ENCODE measurements at places on chromosomes 4 and X. TPM values are rescaled to one million over a fixed set of nuclear protein-coding genes. Genes with fewer than 3 reads are reported as not detected.

DNA sequence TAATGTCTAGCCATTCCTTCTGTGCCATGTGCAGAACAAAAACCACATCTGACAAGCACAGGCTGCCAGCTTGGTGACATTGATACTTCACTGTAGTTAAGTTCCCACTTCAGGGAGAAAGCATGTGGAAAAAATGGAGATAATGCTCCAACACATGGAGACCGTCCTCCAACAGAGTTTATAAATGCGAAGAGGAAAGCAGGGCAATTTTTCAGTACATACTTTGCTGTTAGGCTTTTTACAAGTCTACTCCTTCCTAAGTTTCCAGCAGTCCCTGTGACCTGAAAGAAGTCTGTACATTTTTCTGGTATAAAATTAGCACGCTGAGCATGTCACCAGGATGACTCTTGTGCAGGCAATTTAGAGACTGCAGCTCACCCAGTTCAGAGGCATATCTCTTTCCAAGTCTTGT, 766.9 kb upstream of the IGFBP7 start:
- H3K27ac ChIP-seq: no peak overlapping the region
- no peaks in the 10 kb centered on the region for H3K27me3 ChIP-seq
- no peak overlapping the region for H3K4me3 ChIP-seq
- no peaks in the 10 kb centered on the region for H3K4me1 ChIP-seq
- no peaks in the 10 kb centered on the region for H3K36me3 ChIP-seq

DNA sequence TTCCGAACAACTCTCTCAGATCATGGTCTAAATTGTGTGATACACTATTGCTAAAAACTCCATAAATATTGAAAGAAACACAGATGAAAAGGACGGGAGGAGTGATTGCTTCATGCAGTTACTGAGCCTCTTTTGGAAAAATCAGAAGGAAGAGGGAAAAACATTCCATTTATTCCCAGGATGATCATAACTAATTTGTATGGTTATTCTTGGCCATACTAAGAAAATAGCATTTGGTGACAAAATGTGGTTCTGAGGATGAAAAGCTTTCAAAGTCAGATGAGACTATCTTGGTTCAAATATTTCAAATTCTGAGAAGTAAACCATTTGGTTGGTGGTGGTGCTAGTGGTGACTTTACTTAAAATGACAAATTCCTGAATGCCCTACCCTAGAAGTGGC, 305.4 kb upstream of the LDB2 start:
- no peak overlapping the region for H3K27ac ChIP-seq
- no peak for DNase-seq
- H3K4me1 ChIP-seq: no peaks in the 10 kb centered on the region
- no peaks in the 10 kb centered on the region for H3K36me3 ChIP-seq
- no peak overlapping the region for H3K4me3 ChIP-seq
- no peaks in the 10 kb centered on the region for H3K27me3 ChIP-seq

Gene F11
- total RNA-seq: 0.54 TPM

- H3K4me1 ChIP-seq: no peaks in the 10 kb centered on the region
- H3K27me3 ChIP-seq: no peaks in the 10 kb centered on the region
- no peaks in the 10 kb centered on the region for H3K36me3 ChIP-seq
These were observed 6.0 kb upstream of the TEX13A start for GRCh38 chrX:105226499-105226898.

DNA sequence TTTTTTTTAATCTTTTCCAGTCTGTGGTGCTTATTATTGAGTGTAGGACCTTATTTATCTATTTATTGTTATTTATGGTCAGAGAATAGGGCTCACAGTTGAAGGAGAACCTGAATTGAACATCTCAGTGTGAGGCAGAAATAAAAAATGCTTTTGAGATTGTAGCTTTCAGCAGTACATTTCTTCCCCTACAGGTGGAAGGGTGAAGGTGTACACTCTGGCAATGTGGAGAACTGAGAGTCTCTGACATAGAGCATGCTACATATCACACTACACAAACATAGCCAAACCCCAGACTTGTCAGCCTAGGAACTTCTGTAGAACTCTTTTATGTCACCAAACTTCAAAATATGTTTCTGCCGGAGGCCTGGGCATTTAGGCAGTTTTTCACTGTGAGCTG, 140.2 kb downstream of the STIM2 start:
- H3K27me3 ChIP-seq: no peaks in the 10 kb centered on the region
- DNase-seq: no peak
- H3K4me3 ChIP-seq: no peak overlapping the region
- H3K4me1 ChIP-seq: no peaks in the 10 kb centered on the region
- no peak overlapping the region for H3K27ac ChIP-seq

DNA sequence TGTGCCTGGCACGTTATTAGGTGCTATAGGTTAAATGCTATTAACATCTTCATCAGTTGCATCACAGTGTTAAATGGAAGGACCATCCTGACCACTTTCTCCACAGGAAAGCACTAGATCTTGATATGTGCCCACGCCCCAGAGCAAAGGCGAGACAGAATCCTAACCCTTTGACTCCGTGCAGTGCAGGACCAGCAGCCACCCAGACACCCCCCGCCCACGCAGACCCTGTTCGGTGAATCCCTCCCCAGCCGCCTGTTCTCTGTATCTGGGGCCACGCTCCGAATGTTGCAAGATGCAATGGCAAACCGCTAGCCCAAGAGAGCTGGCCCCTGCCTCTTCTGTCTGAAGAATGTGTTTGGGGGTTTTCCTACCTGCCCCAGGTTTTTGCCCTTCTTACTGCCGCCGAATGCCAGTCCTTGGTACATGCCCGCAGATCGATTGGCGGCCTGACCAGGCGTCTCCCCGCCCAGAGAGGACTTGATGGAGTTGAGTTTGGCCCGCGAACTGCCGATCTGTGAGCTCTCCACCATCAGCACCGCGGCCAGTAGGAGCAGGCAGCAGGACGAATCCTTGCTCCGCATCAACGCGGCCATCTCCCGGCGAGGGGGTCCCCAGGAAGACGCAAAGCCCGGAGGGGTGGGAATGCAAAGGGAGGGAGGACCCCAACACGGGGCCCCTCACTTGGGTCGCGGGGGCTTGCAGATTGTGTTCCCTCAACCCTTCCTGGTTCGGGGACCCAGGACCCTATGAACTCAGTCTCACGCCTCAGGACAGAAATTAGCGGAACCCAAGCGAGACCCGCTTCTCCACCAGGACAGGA, 906 bp downstream of the DKK2 start:
- peaks cover 32% of the 10 kb centered on the region for H3K27me3 ChIP-seq
- H3K36me3 ChIP-seq: no peaks in the 10 kb centered on the region
- peak overlapping the region; percentile 17 for H3K4me3 ChIP-seq
- H3K27ac ChIP-seq: no peak overlapping the region

DNA sequence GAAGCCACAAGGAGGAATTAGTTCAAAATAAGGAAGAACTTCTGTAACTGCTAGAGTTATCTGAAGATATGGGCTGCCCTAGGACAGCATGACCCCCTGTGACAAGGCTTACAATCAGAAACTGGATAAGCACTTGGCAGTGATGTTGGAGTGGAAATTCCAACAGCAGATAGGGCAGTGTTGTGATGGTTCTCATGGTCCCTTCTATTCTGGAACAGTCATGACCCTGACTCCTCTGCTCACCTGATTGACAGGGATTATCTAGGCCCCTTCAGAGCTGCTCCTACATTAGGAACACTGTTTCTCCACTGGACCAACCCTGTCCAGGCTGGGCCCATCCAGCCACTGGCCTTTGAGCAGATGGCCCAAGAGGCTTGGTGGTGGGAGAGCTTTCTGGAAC, 17.9 kb downstream of the NALF2 start:
- no peak for DNase-seq
- H3K4me3 ChIP-seq: no peak overlapping the region
- H3K27ac ChIP-seq: no peak overlapping the region
- no peaks in the 10 kb centered on the region for H3K36me3 ChIP-seq
